ENCODE measurements at places on chromosomes 11 and 22.

- DNase-seq = no peak
Measured at GRCh38 chr11:114132944-114133394, 73.5 kb downstream of the ZBTB16 start.

- DNase-seq = no peak
Measured at GRCh38 chr11:77069336-77069968, 2.7 kb downstream of the CAPN5 start.

GRCh38 chr11:40183073-40184064, 1276.1 kb downstream of the LRRC4C start:
- DNase-seq = no peak

GRCh38 chr11:75577207-75577606, 15.2 kb downstream of the SERPINH1 start:
- DNase-seq = peak; percentile 31

- DNase-seq = no peak
Measured at GRCh38 chr11:16261836-16262644, 94.3 kb downstream of the SOX6 start.

DNA sequence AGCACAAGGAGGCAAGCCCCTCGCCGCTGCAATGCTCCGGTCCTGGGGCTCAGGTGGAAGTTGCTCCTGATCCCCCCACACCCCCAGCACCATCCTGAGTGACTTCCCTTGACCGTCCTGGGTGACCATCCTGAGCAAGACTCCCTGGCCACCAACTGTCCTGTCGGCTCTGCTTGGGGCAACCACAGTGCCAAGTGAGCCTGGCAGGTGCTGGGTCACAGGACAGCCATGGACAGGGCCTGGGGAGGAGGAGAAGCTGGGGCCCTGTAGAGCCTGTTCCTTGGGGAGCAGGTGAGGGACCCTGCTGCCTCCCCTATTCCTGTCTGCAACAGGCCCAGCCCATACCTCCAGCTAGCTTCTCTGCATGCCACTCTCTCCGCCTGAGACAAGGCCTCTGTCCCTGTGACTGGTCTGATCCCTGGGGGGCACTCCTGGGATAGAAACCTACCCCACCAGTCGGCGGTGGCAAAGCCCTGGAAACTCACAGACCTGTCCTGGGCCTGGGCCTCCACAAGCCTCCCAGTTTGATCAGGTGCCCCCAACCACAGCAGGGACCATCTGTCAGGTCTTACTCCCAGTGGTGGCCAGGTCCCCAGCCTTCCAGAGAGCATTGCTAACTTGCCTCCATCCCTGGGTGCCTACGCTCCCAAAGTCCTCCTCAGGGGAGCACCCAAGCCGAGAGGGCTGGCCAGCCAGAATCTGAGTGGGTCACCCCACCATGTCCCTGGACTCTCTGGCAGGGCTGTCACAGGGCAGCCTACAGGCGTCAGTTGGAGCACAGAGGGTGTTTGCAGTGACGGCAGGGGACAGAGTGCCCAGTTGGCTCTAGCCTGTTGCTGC, 68.7 kb upstream of the WNT7B start:
- no peak for DNase-seq

DNA sequence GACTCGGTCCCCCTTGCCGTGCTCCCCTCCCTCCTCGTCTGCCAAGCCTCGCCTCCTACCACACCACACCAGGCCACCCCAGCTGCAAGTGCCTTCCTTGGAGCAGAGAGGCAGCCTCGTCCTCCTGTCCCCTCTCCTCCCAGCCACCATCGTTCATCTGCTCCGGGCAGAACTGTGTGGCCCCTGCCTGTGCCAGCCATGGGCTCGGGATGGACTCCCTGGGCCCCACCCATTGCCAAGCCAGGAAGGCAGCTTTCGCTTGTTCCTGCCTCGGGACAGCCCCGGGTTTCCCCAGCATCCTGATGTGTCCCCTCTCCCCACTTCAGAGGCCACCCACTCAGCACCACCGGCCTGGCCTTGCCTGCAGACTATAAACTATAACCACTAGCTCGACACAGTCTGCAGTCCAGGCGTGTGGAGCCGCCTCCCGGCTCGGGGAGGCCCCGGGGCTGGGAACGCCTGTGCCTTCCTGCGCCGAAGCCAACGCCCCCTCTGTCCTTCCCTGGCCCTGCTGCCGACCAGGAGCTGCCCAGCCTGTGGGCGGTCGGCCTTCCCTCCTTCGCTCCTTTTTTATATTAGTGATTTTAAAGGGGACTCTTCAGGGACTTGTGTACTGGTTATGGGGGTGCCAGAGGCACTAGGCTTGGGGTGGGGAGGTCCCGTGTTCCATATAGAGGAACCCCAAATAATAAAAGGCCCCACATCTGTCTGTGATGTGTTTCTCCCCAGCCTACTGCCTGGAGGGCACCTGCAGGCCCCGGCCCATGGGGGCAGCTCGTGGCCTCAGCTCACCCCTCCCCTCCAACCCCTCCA, 29.8 kb downstream of the CAPN1 start:
- no peak for DNase-seq

Measured in stimulated activated CD8-positive, alpha-beta memory T cell treated with anti-CD3 and anti-CD28 coated beads, Interleukin-4, amount 100 ng/mL, for 1 hour (primary cell).